Esophagus squamous epithelium (tissue), 5 donors: ENCODE measurements at places on chromosomes 2 and 18.

- DNase-seq = no peak
These were observed 11.5 kb downstream of the SPATS2L start for GRCh38 chr2:200317975-200318374.

DNA sequence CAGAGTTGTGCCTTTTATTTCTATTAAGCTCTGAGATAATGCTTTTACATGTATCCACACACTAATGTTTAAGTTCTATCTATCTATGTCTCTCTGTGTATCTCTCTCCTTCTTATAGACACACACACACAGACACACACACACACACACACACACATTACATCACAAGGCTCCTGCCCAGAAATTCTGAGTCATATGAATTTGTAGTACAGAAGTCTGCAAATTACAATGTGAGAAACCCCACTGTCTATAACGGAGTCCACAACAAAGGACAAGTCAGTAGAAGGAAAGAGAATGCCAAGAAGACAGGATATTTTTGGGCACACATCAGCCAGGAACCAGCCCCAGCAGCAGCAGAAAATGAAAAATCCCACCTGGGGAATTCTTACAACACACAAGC is 142.4 kb downstream of the EN1 start:
- DNase-seq = no peak

DNA sequence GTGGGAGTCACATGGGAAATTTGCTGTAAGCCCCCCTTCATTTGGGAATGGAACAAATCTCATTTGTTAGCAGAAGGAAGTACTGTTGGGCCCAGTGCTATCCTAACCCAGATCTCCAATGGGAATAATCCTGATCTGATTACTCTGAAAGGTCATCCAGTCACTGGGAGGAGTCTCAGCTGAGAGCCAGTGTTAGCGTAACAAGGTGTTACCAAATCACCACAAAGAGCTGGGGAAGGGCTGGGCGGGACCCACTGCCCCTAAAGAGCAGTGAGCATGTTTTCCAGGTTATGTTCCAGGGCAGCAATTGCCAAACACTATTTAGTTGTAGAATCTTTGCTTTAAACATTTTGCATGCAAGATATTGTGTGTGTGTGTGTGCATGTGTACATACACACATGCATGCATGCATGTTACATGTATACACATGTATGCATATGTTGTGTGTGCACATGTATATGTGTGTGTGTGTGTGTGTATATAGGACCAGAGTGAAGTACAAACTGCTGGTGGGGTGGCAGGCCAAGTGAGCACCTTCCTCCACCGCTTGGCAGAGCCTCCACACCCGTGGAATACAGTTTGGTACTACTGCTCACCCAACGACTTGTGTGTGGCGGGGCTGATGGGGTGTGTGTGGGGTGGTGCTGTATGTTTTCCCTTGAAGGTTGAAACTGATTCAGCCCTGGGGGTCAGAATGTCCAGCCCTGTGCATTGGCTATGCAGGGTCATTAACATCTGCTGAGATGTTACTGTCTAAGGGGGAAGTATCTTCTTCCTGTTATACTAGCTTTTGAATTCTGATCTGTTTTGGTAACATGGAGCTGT is 15.2 kb downstream of the INPP5D start:
- DNase-seq = no peak

GRCh38 chr2:103292573-103292972 is 530.7 kb downstream of the TMEM182 start:
- DNase-seq = no peak

- no peak for DNase-seq
These were observed 20.8 kb downstream of the EIF2AK3 start for GRCh38 chr2:88606371-88607030.

- DNase-seq = no peak
These were observed 18.7 kb downstream of the ORC2 start for GRCh38 chr2:200944467-200945394.

DNA sequence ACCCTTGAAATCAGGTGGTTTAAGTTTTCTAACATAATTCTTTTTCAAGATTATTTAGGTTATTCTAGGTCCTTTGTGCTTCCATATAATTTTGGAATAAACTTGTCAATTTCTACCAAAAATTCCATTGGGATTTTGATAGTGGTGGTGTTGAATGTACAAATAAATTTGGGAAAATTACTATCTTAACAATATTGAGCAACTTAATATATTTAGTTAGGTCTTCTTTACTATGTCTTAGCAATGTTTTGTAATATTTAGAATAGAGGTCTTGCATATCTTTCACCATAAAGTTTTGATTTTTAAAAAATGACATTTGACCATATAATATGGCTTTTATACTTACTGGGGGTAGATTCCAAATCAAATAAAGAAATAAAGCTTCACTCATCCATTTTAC is 34.0 kb upstream of the CTIF start:
- no peak for DNase-seq

DNA sequence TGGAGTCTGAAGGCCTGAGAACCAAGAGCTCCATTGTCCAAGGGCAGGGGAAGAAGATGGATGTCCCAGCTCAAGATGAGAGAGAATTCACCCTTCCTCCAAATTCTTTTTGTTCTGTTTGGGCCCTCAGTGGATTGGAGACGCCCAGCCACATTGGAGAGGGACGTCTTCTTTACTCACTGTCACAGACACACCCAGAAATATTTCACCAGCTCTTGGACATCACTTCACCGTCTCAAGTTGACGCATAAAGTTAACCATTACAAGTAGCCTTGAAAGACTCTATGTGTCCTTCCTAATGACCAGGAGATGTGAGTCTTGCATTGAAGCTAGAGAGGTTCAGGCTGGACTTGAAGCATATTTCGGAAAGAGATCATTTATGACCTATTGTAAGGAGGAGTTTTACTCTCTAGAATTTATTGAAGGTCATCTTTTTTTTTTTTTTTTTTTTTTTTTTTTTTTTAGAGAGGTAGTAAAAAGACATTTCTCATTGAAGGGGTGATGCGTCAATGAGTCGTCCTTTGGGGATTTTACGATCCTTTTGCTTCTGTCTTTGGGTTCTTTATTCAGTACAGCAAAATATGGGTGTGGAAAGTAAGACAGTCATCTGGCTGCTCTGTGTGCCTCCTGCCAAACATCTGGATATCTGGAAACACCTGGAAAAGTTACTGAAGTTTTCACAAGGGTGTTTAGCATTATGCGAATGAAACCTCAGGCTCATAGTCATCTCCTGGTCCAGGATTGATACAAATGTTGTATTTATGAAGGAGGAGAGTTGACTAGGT is 118.1 kb downstream of the PRPF40A start:
- DNase-seq = no peak

DNA sequence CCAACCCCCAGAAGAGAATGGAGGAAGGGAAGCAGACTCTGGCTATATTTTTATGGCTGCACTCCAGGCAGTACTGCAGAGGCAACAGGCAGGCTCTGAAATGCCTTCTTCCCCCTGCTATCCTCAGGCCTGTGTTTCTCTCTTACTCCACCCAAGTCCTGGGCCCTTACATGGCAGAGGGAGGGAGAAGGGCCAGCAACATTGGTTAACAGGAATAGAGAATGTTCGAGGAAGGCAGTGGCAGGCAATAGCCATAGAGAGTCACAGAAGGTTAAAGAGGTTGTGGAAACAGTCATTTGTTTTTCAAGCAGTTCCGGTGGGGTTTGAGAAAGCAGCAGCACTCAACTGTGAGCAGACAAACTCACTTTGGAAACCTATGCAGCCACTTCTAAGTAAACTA is 15.1 kb upstream of the DARS1 start:
- no peak for DNase-seq

DNA sequence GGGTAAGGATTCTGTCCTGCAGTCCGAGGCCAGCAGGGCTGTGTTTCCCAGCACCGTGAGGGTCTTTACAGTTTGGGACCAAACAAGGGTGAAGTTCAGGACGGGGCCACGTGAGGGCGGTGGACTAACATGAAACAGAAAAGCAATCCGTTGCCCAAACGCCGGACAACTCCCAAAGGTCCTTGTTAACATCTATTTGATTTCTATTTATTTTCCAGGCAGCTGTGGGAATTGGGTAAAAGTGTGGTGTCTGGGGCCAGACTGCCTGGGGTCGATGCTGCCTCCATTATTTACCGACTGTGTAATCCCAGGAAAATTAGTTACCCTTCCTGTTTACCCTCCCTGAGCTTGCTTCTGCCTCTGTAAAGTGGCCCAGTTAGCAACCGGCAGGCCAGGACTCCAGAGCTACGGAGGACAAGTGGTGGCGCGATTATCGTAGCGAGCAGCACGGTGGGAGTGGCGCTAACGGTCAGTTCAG is 66.3 kb upstream of the TCF7L1 start:
- no peak for DNase-seq

DNA sequence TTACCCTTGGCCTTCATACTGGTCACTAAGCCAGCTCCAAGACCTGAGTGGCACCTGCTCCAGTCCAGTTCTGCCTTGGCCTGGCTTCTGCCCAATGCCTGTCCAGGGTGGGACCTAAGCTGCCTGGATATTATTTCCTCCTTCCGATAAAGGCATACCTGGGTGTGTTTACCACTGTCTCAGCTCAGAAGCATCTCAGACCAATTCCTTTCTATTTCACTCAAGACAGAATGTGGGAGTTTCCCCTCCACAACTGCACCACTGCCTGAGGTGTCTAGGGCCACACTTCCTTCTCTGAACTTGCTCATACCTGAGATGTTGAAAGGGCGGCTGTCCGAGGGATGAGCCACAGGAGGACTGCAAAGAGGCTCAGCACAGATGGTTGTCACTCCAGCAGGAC is 18.4 kb upstream of the CAB39 start:
- no peak for DNase-seq

GRCh38 chr2:127164761-127165538 is 55.1 kb downstream of the CYP27C1 start:
- no peak for DNase-seq
